ENCODE measurements at places on chromosomes 6 and 20. TPM values are rescaled to one million over a fixed set of nuclear protein-coding genes. Genes with fewer than 3 reads are reported as not detected.

Gene GLP1R
- polyA plus RNA-seq: 0.07 TPM

- DNase-seq: no peak
Observed at GRCh38 chr6:48144021-48144420, 33.0 kb upstream of the PTCHD4 start.

DNA sequence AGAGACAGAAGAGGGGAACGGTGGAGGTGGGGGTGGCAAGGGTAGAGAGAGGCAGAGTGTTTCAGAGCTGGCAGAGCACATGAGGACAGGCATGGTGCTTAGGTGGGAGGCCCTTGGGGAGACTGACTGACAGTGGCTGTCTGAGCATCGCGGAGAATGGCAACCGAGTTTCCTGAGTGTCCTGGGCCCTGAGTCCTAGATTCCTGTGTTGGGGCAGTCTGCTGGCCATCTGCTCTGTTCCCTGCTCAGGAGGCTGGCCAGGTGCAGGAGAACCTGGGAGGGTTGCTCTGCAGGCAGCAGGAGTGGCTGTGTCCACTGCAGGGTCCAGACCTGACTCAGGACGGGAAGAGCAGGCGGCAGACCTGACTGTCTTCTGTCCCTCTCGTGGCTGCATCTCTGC lies 248.9 kb downstream of the LRFN2 start:
- no peak for DNase-seq

- no peak for DNase-seq
Observed at GRCh38 chr6:154386848-154387717, 30.5 kb upstream of the IPCEF1 start.

- DNase-seq: no peak
Observed at GRCh38 chr6:11492464-11493290, 44.9 kb upstream of the TMEM170B start.

Measured in thymus (tissue), 14 donors.